ENCODE measurements at places on chromosomes 3 and 15.

- no peak for DNase-seq
Measured at GRCh38 chr3:195070336-195070735, 200.6 kb downstream of the XXYLT1 start.

GRCh38 chr3:123687286-123687685, 102.4 kb upstream of the HACD2 start:
- no peak for DNase-seq

GRCh38 chr3:188067932-188068331, 86.0 kb upstream of the LPP start:
- no peak for DNase-seq

DNA sequence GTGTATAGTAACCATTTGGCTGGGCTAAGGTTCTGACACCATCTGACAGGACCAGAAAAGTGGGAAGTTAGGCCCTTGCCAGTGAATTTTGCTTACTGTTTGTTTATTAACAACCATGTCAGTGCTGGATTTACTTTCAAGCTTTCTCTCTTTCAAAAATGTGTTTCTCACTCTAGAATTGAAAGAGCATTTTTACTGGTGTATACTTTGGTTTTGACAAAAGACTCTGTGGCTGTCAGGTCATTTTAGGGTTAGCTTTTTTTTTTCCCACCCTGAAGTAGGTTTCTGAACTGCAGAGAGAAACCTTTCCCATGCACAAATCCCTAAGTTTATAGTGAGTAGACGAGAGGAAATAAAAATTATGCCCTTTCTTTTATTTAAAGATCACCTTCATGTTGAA, 230.0 kb upstream of the TBC1D5 start:
- DNase-seq, result no peak

GRCh38 chr3:47571391-47572175, 7.1 kb downstream of the CSPG5 start:
- DNase-seq, result no peak

DNA sequence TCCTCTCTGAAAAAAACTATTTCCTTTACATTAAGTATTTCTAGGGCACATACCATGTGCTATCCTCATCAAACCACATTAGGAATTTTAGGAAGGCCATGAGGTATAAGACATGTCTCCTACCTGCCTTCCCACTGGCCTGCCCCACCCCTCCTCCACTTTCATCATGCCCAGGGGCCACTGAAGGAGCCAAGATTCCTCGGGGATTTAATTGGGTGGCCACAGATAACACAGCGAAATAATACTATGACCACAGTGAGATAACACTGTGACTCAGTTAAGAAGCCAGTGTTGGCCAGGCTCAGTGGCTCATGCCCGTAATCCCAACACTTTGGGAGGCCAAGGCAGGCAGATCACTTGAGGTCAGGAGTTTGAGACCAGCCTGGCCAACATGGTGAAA, 9.8 kb upstream of the BMF start:
- DNase-seq, result no peak

- no peak for DNase-seq
Measured at GRCh38 chr3:48135552-48136495, 52.4 kb downstream of the CDC25A start.

DNA sequence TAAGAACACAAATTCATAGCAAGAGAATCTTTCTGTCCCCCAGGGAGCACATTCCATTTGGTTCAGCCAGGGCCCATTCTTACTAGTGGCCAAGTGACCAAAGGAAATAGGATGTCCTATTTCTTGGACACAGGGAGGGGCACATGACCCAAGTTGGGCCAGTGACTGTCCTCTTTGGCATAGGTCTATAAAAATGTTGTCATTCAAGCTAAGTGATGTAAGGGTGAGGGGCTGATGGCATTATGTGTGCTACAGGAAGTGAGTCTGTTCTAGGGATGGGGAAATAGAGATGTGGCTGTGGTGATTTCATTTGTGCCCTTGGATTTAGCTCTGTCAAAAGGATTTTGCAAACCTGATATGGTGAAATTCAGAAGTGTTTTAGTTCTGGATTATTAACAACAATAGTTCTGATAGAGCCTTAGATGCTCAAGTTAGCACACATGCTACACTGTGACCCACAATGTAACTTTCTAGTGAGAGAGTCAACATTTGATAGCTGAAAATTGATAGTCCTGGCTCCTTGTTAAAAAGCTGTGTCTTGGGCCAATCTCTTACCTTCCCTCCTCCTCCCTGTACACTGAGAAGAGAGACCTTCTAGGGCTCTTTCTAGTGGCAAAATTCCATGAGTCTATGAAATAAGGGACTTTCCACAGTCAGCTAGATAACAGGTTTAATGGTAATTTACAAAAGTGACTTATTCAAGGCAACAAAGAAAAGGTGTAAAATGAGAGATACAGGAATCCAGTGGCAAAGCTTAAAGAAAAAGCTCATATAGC, 117.2 kb downstream of the THRB start:
- DNase-seq, result no peak

GRCh38 chr3:126473292-126474168, 2.2 kb downstream of the ZXDC start:
- DNase-seq, result no peak

DNA sequence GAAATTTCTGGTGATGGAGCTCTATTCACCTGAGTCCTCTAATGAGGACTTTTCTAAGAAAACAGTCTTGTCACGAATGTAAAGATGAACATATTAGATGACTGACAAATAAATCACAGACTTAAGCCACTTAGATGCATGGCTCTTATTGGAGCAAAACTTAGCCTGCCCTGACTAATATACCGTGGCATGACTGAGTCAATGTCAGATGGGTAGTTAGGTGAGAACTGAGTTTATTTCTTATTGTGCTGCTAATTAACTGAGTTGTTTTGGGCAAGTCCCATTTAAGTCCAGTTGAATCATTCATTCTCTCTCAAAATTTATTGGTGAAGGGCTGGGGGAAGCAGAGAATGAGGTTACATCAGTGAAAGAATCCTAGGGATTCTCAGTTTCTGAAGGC, 459.8 kb downstream of the MCTP2 start:
- no peak for DNase-seq

- DNase-seq, result no peak
Measured at GRCh38 chr3:85571835-85572234, 613.0 kb downstream of the CADM2 start.

DNA sequence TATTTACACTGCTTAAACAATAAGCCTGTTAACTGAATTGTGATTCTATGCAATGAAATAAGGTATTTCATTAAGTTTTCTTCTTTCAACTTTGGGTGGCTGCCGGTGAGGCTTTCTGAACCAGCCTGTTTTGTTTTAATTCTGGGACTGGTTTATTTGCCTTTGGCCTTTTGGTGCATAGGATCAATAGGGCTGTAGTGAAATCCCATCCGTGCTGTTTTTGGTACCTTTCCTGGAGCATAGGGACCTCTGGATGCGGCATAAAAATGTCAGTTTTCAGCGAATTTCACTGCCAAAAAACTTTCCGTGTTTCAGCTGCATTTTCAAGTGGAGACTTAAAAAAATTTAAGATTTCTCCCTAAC, 514 bp downstream of the PLS1 start:
- DNase-seq, result no peak

- no peak for DNase-seq
Measured at GRCh38 chr15:68365770-68366169, 66.2 kb downstream of the ITGA11 start.

DNA sequence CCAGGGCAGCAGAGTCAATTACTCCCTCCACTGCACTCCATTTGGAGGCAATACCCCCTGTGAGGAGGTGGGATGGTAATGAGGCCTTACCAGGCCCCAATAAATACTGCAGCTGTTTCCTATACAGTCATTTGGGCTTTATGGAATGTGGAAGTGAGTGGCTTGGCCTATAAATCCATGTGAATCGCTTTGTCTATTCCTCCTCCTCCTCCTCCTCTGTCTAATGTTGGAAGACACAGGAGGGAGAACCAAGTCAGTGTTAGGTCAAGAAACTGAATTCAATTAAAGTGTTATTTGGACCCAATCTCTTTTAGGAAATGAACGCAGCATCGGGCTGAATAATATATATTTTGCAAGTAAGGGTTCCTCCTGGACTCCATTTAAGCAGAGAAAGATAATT, 17.3 kb upstream of the SRGAP3 start:
- DNase-seq, result no peak

DNA sequence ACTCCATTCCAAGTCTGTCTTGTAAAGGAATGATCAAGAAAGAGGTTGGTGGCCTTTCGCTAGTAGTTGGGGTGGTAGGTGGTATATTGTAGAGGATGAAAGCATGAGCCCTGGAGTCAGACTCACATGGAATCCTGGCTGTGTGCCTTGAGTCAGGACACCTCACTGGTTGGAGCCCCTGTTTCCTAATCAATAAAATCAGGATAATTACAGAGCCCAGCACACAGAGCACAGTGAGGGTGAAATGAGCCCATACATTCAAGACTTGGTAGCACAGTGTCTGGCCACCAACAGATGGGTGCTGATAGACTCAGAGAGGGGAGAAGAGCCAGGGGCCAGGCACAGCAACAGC, 95.1 kb upstream of the MYZAP start:
- no peak for DNase-seq

- no peak for DNase-seq
Measured at GRCh38 chr3:179151474-179151873, 3.3 kb downstream of the PIK3CA start.

- DNase-seq, result no peak
Measured at GRCh38 chr3:119310071-119310470, 15.9 kb downstream of the ARHGAP31 start.

GRCh38 chr15:27427276-27427675, 456.3 kb downstream of the GABRG3 start:
- no peak for DNase-seq

DNA sequence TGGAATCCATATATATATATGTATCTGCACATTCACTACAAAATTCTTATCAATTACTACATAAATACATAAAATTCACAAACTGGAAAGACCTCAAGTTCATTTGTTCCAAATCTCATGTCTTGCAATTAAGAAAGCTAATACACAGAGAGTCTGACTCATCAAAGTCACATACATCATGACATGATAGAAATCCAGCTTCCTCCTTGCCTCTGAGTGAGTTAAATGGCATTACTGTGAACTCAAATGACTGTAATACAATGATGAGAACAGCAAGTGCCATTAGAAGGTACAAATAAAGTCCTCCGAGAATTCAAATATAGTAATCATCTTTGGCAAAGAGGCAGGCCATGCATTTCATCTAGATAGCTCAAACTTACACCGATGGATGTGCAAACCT, 55.1 kb upstream of the AGTR1 start:
- DNase-seq, result no peak

DNA sequence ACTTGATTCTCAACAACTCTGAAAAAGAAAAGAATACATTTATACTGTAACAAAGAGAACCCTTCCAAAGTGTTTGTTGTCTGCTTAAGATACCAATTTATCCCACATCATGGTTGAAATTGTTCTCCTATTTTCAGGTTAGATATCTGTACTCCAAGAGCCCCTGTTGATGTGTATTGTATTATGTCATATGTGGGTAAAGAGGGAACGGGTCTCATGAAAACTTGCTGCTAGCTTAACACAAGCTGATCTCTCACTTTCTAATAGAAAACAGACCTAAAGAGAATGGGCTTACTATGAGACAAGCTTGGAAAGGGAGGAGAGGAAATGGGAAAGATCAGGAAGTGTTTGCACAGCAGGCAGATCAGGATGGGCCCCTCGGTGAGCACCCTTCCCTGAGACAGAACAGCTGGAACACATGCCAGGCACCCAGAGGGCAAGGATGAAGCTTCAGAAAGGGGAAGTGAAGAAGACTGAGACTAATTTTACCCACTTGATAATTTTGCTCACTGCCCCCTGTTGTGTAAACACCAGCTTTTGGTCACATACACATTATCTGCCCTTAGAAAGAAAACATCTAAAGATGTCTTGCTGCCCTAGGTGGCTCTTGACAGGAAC, 747.9 kb upstream of the CCDC54 start:
- no peak for DNase-seq

All from NCI-H1930 (cell line).